Bone marrow (tissue), 2 donors: ENCODE measurements at places on chromosomes 11 and 22.

DNA sequence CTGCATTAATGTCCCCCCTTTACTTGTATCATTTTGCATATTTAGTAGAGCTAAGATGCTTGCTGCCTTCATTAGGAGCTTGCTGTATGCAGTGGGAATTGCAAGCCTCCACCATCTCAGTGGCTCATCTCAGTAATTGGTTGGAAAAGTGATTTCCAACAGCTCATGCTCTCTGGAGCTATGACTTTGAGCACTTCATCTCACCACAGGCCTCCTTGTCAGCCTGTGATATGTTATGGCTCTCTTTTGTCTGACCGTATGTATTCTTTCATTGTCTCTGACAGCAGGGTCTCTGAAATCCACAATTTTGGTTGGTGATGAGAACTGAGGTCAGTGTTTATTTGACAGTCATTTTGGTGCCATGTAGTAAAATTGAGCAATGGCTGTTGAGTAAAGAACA is 345.1 kb downstream of the FAT3 start:
- DNase-seq: no peak

GRCh38 chr11:24163841-24164240 is 333.0 kb upstream of the LUZP2 start:
- DNase-seq: no peak

DNA sequence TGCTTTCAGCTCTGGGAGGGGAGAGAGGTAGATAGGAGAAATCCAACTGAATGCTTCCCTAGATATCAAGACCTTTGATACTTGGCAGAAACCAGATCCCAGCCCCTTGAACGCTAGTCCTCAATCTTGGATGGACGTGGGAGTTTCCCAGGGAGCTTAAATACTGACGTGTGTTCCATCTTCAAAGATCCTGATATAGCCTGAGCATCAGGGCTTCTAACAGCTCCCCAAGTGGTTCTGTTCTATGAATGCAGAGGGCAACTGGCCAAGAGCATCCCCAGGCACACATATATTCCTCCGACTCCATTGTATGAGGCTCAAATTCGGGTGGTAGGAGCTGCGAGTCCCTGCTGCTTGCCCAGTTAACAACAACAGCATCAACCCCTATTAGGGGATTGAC is 8.7 kb upstream of the ACCS start:
- DNase-seq: no peak

GRCh38 chr22:22590136-22590891 is 31.2 kb upstream of the PRAME start:
- no peak for DNase-seq

DNA sequence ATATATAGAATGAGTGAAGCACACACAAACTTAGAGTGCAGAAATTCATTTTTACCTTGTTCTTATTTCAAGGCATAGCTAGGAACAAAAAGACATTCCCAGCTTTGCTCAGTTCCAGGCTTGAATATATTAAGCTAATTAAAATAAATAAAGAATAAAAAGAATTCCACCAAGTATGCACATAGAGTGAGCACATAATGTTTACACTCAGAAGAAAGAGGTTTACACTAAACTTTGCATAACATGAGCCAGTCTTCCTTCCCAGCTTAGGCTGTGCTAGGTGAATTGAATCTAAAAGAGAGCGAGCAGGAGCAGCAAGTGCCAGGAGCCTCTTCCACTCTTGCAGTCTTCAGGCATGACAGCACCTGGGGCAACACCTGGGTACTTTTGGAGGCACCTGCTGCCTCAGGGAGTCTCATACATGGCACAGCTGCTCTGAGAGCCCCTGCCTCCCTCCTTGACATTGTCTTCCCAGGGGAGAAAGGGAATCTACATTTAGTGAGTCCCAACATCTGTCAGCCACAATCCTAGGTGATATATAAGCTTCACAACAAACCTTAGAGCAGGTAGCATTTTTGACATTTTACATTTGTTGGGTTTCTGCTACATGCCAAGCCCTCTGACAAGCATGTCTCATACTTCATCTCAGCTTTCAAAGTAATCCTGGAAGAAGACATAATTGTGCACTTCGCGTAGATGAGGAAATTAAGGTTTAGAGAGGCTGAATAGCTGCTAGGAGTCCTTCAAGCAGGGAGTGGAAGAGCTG is 732.7 kb upstream of the TENM4 start:
- no peak for DNase-seq

- DNase-seq: no peak
Observed at GRCh38 chr11:77267962-77268361, 33.5 kb downstream of the GDPD4 start.

GRCh38 chr11:18844753-18845367 is 53.3 kb upstream of the PTPN5 start:
- no peak for DNase-seq

GRCh38 chr11:35746356-35747153 is 84.0 kb downstream of the TRIM44 start:
- no peak for DNase-seq

DNA sequence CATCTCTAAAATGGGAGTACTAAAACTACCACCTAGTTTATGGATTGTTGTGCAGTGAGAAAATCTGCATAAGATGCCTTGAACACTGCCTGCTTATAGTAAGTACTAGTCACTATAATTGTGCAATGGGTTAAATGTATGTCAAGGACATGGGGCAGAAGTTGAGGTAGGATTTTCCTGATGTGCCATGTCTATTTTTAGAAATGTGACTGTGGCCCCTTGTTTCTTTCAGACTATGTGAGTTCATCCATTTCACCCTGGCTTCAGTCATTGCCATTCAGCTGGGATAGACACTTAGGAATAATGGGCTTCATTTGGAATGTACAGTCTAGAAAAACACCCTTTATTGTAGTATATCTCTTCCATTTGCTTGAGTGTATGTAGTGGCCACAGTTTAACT is 51.4 kb downstream of the BDNF start:
- DNase-seq: no peak

DNA sequence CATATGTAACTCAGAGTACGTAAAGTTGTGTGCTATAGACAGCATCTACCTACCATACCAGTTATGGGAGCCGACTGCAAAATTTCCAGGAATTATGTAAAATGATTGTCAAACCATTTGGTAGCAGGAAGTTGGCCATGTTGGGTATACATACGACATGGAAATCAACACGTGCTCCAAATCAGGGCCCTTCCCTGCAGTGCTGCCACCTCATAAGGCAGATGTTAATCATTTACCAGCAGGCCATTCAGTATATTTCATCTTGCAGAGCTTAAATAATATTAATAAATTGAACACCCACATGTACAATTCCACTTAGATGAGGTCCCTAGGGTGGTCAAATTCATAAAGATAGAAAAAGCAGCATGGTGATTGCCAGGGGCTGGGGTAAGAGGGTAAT is 9.8 kb downstream of the MS4A18 start:
- DNase-seq: no peak

DNA sequence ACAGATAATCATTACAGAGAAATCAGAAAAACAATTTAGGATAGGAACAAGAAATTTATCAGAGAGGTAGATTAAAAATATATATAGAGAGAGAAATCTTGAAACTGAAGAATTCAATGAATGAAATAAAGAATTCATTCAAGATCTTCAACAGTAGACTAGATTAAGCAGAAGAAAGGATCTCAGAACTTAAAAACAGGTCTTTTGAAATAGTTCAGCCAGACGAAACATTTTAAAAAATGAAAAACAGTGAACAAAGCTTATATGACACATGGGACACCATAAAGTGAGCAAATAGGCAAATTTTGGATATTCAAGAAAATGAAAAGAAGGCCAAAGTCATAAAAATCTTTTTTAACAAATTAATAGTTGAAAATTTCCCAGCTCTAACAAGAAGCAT is 138.8 kb downstream of the CASP12 start:
- DNase-seq: no peak

GRCh38 chr11:83645561-83645960 is 359.4 kb upstream of the CCDC90B start:
- DNase-seq: no peak

DNA sequence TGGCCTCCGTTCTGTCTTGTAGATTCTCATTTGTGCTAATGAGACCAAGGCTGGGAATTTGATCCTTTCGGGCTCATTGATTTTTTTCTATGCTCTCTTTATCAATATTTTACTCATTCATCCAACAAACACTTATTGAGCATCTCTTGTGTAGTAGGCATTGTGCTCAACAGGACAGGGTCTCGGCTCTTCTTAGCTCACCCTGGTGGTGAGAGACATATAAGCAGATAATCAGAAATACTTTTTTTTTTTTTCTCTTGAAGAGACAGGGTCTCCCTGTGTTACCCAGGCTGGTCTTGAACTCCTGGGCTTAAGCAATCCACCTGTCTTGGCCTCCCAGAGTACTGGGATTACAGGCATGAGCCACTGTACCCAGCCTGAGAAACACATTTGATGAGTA is 48.0 kb upstream of the SLC5A1 start:
- DNase-seq: no peak

DNA sequence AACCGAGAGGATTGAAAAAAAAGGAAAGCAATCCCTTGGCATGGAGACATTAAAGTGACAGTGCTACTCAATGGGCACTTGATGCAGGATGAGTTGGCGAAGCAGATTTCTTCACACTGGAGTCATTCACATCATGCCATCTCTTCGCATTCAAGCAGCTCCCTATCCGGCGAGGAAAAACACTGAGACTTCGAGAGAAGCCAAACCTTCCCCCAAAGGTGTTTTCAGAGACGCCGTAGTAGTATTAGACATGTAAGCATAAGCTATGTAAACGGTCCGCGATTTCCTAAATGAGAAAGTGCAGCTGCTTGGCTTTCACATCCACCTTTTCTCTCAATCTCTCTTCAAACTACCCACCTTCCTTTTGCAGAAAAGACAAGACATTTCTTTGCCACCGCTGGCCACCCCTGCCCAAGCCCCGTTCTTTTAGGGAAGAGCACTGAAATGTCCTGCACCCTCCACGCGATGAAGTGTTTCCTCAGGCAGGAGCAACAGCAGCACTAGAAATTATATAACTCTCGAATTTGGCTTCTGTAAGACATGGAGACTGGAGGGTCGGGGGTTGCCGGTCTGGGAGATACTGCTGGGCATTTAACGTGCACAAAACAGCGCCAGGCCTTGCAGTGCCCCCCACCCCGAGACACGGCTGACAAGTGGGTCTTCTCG is at the start of gene DLG2:
Gene DLG2 (minus strand): TSS at position 13 of the 666 bp plus-strand sequence.
- DNase-seq: no peak

- no peak for DNase-seq
Observed at GRCh38 chr22:48531761-48532435, 1295.8 kb downstream of the BRD1 start.

DNA sequence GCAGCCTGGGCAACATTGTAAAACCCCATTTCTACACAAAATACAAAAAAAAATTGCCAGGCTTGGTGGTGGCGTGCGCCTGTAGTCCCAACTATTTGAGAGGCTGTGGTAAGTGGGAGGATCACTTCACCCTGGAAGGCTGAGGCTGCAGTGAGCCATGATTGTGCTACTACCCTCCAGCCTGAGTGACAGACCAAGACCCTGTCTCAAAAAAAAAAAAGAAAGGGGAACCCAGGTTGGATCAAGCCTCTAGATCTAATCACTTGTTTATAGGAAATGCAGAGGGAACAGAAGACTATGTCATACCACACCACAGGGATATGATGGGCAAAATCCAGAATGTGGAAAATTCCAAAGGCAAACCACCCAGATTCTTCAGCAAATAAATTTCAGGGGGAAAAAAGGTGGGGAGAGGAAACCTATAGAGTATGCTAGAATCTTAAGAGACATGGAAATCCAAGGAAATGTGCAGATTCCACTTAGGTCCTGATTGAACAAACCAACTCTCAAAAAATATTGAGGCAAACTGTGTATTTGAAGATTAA is 16.5 kb upstream of the MALAT1 start:
- no peak for DNase-seq

GRCh38 chr22:49735411-49735900 is 92.2 kb downstream of the BRD1 start:
- DNase-seq: no peak

DNA sequence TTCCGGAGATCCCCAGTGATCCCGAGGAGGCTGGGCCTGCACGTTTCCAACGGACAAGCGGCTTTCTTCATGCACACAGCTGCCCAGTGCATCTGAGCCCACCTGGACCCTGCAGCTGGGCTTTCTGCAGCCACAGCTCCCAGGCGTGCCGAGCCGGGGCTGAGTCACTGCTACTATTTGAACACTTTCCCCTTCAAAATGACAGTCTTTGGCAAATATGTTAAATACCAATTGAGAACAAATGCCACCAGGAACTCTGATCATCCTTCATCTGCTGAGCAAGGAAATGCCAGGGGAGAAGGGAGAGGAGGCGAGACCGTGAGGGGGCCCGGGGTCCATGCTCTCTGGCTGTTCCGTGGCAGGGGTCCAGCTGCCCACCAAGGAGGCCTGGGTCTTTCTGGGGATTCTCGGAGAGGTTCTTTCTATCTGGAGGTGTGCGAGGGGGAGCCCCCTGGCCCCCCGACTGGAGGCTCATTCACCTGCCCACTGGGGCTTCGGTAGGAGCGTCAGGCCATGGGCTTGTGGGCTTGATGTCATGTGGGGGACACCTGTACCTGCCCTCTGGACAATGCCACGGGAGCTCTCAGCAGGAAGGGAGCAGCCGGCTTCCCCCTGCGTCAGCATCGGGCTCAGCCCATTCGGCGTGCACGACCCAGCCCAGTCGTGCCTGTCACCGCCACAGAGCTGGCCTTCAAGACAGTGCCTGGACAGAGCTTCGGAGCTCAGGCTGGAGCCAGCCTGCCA is 159.6 kb downstream of the CTTN start:
- DNase-seq: no peak

DNA sequence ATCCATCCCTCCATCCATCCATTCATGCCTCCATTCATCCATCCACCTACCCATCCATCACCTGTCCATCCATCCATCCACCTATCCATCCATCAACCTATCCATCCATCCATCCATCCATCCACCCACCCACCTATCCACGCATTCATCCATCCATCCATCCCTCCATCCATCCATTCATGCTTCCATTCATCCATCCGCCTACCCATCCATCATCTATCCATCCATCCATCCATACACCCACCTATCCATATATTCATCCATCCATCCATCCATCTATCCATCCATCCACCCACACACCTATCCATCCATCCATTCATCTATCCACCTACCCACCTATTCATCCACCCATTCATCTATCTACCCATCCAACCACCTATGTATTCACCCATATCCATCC is 13.8 kb downstream of the PARVG start:
- no peak for DNase-seq
